Kasumi-1 (cell line): ENCODE measurements at places on chromosomes 3 and 15.

- no peak for DNase-seq
Observed at GRCh38 chr3:54580453-54580852, 347.4 kb downstream of the LRTM1 start.

DNA sequence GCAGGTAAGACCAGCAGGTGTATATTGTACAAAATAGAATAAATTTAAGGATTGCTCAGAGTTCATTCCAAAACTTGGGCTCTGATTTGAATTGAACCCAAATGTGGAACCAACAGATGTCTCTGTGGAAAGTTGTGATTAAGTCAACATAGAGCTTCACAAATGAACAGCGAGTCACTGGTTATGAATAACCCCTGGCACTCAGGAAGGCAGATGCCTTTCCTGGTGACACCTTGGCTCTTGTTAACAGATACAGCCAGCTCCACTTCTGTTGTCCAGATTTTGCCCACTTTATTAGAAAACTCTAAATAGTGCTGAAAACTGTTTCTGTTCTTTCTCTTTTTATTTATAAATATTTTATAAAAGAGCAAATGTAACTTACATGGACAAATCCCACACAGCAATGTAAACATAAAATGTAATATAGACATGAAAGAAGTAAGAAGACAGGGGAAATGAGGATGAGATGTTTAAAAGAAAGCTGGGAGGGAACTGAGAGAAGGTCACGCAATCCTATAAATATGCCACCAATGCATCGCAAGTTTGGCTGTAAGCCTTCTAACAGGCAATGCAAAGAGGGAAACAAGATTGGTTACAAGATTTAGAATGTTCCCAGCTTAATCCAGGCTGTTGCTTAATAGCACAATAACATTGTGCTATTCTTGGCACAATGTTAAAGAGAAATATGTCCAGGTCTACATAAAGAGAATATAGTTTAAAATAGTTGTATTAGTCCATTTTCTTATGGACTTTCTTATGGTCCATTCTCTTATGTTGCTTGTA is 495.5 kb downstream of the TAFA4 start:
- no peak for DNase-seq

- peak; percentile 56 for DNase-seq
Observed at GRCh38 chr15:99409097-99409473, 156.7 kb upstream of the MEF2A start.

DNA sequence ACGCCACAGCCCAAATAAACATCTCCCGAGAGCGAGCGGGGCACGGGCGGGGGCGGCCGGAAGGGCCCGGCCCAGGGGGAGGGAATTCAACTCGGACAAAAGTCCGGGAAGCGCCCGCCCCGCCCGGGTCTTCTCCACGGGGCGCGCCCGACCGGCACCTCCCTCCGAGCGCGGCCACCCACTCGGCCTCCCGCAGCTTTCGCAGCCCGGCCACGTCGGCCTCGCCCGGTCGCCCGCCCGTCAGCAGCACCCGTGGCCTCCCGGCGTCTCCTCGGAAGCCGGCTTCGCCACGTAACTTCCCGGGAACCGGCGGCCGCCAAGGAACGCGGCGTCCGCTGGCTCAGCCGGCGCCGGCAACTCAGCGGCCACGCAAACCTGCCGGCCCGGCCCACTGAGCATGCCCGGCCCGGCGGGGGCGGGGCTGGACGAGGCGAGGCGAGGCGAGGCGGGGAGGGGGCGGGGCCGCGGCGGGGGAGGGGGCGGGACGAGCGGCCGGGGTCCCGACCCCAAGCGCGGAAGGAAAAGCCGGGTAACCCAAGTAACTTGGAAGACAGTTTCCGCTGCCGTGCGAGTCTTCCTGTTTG is at the start of gene TJP1:
Gene TJP1, minus strand, starts transcription at position 369 of the 584 bp plus-strand sequence. CDS start 440 bp downstream, outside the sequence.
- no peak for DNase-seq

DNA sequence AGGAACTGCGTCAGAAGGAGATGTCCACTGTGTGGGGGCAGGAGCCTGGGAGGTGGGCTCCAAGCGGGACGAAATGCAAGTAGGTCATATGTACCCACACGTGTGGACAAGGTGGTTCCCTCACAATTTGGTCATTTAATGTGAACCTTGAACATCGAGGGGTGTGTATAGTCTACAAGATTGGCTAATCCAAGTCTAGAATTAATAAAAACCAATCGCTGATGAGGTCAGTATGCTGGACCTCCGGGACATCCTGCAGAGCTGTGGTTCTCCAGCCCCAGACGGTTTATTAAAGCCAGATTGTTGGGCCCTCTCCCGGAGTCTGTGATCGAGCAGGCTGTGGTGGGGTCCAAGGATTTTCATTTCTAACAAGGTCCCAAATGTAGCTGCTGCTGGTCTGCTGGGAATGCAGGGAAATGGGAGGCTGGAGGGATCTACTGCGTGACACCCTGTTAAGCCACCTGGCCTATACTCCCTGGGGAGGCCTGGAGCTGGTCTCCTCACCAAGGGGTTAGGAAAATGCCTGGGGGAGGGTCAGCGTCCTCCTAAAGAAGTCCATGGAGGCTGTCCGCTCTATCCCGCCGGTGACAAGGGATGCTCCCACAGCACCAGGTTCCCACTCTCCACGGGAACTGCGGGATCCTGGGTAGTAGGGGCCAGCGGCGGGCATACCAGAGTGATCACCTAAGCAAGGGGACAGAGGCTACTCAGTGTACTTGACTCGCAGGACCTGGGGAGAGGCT is 25.1 kb downstream of the PCSK6 start:
- DNase-seq = no peak

DNA sequence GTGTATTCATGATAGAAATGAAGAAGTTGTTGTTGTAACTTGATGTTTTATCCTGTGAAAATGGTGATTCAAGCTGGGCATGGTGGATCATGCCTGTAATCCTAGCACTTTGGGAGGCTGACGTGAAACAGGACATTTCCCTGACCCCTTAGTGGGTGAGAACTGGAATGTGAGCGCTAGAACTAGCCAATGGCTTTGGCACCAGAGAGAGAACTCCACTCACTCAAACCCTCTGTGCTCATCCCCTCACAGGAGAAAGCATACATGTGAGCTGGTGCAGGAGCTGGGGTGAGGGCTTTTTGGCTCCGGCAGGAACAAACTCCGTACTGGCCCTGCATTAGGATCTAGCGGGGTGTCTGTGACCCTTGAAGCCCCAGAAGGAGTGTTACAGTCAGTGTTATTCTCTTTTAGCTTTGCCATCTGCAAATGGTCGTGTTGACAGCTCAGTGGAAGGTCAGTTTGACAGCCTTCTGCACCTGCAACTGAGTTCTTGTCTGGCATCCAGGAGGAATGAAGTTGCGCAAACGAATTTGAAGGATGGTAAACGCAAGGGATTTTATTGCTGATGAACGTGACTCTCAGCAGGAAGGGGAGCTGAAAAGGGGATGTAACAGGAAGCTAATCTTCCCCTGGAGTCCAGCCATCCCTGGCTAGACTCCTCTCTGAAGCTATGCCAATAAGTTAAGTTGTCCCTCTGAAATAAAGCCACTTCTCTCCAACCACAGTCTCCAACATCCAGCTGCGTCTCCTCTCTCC is 1016.6 kb upstream of the CADM2 start:
- DNase-seq = no peak

DNA sequence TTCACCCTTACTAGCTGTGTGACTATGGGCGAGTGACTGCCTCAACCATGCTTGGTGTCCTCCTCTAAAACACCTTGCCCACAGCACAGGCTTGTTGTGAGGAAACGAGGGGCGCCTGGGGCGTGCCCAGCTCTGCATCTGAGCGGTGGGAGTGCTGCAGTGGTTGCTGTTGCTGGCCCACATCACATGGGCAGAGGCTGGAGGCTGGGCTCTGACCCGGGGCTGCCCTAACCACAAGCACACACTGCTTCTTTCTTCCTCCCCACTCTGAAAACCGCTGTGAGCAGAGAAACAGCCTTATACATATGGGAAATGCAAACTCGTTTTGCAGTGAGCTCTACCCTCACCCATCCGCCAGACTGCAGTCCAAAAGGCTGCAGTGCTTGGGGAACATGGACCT is 74.8 kb upstream of the RPL32 start:
- peak; percentile 25 for DNase-seq

DNA sequence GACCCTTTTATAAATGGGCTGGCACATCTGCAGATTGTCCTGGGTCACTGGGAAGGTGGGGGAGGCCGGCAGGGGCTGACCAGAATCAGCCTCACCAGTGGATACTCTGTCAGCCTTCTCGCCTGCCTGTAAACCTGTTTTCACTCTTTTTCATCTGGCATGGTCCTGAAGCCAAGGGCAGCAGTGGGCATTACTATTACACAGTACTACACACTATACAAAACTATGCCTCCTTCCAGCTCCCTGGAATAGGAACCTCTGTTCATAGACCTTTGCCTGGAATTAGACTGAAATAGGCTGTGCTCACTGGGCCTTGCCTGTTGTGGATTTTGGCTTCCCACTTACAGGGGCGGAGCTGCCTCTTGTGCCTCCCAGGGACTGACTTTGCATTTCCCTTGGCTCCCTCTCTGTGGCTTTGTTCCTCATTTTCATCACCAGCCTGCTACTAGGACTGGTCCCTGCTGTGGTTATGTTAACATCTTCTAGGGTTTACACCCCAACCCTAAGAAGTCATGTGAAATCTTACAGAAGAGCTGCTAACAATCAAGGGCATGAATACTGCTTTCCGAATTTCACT is 120.7 kb downstream of the FNDC3B start:
- peak; percentile 85 for DNase-seq

- no peak for DNase-seq
Observed at GRCh38 chr3:133851931-133852330, 43.8 kb downstream of the RAB6B start.

DNA sequence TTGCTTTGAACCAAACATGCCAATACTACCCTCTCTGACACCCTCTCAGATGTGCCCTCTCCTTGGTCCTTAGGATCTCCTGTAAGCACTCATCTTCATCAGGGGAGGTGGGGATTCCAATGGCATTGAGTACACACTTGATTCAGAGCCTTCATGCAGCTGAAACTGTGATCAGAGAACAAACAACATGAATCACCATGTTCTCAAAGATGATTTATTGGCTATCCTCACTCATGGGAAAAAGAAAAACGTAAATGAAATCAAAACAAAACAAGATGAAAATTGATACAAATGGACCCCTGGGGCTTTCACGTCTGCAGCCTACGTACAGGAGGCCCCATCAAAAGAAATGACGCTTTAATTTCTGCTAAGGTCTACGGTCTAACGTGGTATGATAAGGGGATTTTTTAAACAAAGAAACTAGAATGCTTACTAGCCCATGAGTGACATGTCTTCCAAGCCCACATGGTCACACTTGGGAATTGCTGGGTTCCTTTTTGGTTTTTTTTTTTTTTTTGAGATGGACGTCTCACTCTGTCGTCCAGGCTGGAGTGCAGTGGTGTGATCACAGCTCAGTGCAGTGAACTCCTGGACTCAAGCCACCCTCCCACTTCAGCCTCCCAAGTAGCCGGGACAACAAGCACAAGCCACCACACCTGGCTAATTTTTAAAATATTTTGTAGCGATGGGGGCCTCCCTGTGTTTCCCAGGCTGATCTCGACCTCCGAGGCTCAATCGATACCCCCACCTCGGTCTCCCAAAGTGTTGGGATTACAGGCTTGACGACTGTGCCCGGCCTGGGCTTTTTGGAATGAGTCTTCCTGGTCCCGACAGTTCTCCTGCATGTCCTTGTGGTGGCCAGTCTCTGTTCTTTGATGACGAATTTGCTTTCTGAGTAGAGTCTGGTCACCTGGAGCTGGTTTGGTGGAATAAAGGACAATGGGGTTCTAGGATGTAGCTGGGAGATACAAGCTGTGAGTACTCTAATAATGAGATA is 202.6 kb downstream of the XXYLT1 start:
- no peak for DNase-seq

- peak; percentile 49 for DNase-seq
Observed at GRCh38 chr3:159763602-159764489, 224.8 kb upstream of the IL12A start.

DNA sequence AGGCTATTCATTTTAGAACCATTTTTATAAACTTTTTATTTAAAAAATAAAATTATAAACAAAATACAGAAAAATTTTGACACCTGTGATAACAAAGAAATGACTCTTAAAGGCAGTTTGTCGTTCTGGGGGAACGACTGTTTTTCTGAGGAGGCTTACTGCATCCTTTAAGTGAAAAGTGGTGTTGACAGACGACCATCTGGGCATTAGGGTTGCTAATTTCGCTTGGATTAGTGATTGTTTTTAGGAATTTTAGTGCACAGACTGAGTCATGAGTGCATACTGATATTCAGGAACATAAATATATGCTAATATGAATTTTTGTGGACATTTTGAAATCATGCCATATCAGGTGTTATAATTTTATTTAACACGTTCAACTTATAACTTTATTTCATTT is 28.5 kb downstream of the OSTN start:
- no peak for DNase-seq

- DNase-seq = no peak
Observed at GRCh38 chr15:35720019-35720418, 174.1 kb upstream of the DPH6 start.

DNA sequence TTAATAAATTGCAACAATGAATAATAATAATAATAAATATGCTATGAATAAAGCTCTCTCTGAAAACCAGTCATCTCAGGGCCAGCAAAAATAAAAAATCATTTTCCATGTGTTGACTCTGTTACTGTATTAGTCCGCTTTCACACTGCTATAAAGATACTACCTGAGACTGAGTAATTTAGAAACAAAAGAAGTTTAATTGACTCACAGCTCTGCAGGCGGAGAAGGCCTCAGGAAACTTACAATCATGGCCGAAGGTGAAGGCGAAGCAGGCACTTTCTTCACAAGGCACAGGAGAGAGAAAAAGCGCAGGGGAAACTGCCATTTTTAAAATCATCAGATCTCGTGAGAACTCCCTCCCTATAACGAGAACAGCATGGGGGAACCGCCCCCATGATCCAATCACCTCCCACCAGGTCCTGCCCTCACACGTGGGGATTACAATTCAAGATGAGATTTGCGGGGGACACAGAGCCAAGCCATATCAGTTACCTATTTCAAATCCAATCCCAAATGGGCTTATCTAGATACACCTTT is 224.1 kb downstream of the IGSF11 start:
- no peak for DNase-seq

- DNase-seq = no peak
Observed at GRCh38 chr3:152362086-152362485, 93.4 kb downstream of the MBNL1 start.

DNA sequence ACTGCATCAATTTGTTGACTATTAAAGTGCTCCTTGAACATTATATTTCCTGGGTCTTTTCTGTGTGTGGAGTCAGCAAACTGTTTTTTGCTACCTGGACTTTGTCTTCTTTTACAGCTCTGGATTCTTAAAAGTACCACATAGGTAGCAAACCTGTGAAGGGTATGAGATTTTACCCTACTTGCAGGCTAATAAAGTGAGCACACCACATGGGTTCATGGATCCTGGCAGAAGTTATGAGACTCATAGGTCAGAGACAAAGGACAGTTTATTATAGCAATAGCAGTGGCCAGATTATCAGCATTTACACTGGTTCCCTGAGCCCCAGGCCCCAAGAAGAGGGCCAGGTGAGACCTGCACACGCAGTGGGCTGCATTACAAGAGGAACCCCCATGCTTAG is 8.0 kb upstream of the SACM1L start:
- DNase-seq = no peak

DNA sequence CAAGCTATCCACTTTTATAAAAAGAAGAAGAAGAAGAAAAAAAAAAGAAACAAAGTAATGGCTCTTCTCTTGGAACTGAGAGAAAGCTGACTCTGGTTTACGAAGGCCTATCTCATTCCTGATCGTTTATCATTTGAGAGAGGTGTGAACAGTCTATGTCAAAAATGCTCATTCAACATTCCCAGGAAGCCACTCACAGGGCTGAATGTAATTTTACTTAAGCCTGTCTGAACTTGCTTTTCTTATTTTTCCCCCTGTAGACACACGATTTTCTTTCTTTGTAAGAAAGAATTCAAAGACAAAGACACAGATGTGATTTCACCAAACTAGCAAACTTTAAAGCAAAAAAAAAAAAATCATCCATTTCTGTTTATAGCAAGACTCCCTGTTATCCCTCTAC is 805.8 kb downstream of the FHIT start:
- DNase-seq = no peak
